T-cell (primary cell): ENCODE measurements at places on chromosomes 6 and 20.
A peak's percentile ranks its signal among the peaks of the same experiment; 100 is the strongest.

DNA sequence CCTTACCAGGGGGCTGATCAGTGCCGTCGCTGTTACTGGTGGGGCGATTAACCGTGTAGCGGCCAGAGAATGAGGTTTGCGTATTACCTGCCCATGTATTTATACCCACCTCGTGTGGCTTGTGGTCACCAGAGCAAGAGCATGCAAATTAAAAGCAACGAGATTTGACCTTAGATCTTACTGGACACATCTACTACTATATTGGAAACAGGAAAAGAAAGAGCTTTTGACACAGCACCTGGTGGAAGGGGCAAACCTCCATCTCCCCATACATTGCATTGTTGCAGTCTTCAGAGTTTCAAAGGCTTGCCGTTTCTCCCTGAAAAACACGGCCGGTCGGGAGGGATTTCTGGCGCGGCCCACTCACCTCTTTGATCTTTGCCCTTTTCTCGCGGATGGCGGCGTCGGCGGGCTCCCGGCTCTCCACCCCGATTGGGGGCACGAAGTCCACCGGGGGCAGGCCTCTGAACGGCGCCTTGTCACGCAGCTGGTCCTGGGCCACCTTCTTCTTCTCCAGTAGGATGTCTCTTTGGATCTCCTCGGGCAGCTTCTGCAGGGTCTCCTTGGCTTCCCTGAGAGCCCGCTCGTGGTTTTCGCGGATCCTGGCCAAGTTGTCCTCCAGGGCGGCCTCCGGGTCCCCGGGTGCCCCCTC lies 1.3 kb downstream of the MAN1A1 start:
- DNase-seq, result no peak

GRCh38 chr20:45823949-45824835 lies 2.9 kb downstream of the TNNC2 start:
- DNase-seq, result peak; percentile 15

DNA sequence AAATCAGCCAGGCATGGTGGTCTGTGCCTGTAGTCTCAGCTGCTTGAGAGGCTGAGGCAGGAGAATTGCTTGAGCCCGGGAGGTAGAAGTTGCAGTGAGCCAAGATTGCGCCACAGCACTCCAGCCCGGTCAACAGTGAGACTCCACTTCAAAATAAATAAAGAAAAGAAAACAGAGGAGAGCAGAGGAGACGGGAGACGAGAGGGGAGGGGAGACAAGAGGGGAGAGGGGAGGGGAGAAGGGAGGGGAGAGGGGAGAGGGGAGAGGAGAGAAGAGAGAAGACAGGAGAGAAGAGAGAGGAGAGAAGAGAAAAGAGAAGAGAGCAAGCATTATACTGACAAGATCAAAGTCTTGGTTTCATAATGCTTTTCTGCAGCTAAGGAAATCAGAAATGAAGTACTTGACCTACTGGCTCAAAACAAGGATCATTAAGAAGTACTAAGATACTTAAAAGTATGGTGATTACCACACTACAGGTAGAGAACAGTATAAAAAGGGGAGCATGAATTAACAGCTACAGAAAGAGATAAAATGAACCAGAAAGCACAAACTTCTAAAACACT lies 30.5 kb downstream of the FAM8A1 start:
- no peak for DNase-seq

GRCh38 chr6:42007286-42008137 lies 42.8 kb upstream of the TAF8 start:
- peak; percentile 45 for DNase-seq

DNA sequence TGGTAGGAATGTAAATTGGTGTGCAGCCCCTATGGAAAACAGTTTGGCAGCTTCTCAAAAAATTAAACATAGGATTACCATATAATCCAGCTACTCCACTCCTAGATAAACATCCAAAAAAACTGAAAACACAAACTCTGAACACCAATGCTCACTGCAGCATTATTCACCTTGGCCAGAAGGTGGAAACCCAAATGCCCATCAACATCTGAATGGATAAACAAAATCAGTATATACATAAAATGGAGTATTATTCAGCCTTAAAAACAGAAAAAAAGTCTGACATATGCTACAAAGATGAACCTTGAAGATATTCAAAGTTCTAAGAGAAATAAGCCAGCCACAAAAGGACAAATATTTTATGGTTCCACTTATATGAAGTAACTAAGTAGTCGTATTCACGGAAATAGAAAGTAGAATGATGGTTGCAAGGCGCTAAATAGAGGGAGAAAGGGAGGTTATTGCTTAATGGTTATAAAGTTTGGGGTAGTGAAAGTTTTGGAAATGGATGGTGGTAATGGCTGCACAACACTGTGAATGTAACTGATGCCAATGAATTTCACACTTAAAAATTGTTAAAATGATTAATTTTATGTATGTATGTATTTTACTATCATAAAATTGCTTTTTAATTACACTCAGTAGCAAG lies 4.0 kb downstream of the PHF10 start:
- no peak for DNase-seq
